Aorta (tissue), 5 donors: ENCODE measurements at places on chromosomes 2 and 18. TPM values are rescaled to one million over a fixed set of nuclear protein-coding genes. Genes with fewer than 3 reads are reported as not detected.

The DLX1 gene
- polyA plus RNA-seq: 0.38 TPM

The SLC30A3 gene
- polyA plus RNA-seq: 20.2 TPM

The ZNF385B gene
- 4.0 TPM for polyA plus RNA-seq

The SLC14A1 gene
- 33.6 TPM for polyA plus RNA-seq

The SERPINB7 gene
- polyA plus RNA-seq: not detected

The ELP2 gene
- polyA plus RNA-seq: 99.3 TPM

The GALNT3 gene
- 3.4 TPM for polyA plus RNA-seq

The LOXHD1 gene
- polyA plus RNA-seq: not detected

The CAVIN2 gene
- 3.0 TPM for polyA plus RNA-seq

The NT5C1B gene
- polyA plus RNA-seq: not detected

The FOXD4L1 gene
- 0.10 TPM for polyA plus RNA-seq

The TYMS gene
- 5.6 TPM for polyA plus RNA-seq

The ANKRD30BL gene
- polyA plus RNA-seq: not detected

The NEUROD1 gene
- polyA plus RNA-seq: not detected

The MAB21L4 gene
- polyA plus RNA-seq: 5.5 TPM

The PJVK gene
- 0.75 TPM for polyA plus RNA-seq
